ENCODE measurements at places on chromosomes 6 and 20. TPM values are rescaled to one million over a fixed set of nuclear protein-coding genes. Genes with fewer than 3 reads are reported as not detected.

Gene TOMM6
- total RNA-seq = 56.3 TPM

Gene SMLR1
- total RNA-seq = not detected

Gene ZNF391
- total RNA-seq = 0.84 TPM

Gene MROH8
- total RNA-seq = 1.8 TPM

Measured in mononuclear cell (primary cell).